Hematopoietic multipotent progenitor cell (in vitro differentiated cells): ENCODE measurements at places on chromosomes 3 and 15. TPM values are rescaled to one million over a fixed set of nuclear protein-coding genes. Genes with fewer than 3 reads are reported as not detected.

DNA sequence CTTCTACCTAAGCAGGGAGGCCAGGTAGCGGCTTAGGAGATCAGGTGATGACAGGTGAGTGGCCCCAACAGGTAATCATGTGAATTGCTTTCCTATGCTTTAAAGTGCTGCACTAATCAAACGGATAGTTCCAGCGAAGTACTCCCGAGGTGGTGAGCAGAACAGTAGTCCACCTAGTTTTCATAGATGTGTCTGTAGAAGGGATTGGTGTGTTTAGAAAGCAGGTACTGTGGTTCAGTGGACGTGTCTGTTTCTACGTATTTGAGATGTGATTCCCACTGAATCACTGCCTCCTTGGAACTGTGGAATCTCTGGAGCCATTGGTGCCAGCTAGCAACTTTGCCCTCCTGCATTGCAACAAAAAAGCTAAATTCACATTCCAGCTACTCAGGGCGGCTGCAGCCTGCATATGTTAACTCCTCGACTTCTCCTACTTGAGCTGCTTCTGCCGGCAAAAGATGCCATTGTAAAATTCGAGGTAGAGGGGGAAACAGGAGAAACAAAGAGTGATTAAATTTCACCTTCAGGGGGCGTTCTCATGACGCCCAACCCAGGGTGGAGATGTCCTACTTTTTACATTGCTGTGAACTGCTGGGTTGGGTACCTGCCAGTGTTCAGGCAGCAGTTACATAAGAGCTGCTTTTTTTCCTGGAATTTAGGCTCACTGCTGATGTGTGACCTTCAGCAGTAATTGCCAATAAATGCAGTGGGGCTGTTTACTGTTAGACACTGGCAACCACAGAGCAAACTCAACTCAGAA, 227.3 kb downstream of the ITPR1 start:
- DNase-seq, result peak; percentile 70

DNA sequence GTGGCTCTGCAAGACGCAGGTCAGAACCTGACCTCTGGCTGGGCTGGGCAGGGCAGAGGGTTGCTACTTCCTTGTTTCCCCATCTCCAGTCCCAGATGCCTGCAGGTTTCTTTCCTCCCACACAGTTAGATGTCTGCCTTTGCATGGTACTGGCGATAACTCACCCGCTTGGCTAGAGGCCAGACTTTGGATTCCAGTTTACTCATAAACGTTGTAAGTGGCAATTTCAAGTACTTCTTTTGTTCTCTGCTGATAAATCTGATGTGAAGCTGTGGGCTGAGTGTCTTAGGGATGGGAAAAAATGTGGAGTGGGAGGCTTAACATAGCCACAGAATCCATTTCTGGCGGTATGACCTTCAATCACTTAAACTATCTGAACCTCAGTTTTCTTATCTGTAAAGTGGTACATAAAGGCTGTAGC, 194.2 kb downstream of the EBLN2 start:
- no peak for DNase-seq

DNA sequence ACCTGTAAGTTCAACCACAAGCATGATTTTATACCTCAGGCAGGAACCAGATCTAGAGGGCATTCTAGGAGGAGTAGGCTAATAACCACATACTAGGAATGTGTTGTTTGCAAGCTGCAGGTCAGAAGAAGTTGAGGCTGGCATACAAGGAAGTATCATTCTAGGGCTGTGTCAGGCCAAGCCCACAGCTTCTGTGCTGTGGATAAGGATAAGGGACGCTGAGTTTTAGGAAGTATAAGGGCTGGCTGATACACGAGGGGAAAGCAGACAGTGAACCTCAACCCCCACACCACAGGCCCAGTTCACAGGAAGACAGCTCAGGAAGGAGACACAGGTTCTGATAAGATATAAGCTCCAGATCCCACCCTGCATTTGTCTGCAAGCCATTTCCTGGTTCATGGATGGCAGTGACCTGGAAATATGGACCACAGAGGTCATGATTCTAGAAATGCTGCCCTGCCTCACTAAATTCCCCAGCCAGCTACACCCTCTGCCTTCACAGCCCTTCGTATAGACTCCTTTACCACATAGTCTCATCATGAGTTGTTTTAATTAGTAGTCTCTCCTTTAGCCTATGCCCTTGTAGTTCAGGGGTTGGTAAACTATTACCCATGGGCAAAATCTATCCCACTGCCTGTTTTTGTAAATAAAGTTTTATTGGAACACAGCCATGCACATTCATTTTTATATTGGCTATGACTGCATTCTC, 260.7 kb downstream of the OPA1 start:
- peak; percentile 86 for DNase-seq

GRCh38 chr3:22684739-22685138, 518.4 kb upstream of the UBE2E2 start:
- no peak for DNase-seq

- no peak for DNase-seq
Measured at GRCh38 chr3:48697952-48698351, 12.2 kb upstream of the NCKIPSD start.

DNA sequence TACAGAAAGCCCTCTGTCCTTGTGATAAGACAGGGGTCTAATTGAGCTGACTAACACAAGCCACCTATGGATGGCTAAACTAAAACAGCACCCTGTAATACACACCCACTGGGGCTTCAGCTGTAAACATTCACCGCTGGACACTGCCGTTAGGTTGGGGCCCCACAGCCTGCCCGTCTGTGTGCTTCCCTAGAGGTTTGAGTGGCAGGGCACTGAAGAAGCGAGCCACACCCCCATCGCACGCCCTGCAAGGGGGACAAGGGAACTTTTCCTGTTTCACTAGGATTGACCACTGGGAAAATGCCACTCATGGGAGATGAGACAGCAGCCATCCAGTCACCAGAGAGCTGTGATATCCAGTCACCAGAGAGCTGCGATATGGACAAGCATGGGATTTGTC, 335.7 kb upstream of the CFAP20DC start:
- DNase-seq, result no peak

GRCh38 chr3:109165905-109166304, 29.4 kb downstream of the C3orf85 start:
- DNase-seq, result no peak

DNA sequence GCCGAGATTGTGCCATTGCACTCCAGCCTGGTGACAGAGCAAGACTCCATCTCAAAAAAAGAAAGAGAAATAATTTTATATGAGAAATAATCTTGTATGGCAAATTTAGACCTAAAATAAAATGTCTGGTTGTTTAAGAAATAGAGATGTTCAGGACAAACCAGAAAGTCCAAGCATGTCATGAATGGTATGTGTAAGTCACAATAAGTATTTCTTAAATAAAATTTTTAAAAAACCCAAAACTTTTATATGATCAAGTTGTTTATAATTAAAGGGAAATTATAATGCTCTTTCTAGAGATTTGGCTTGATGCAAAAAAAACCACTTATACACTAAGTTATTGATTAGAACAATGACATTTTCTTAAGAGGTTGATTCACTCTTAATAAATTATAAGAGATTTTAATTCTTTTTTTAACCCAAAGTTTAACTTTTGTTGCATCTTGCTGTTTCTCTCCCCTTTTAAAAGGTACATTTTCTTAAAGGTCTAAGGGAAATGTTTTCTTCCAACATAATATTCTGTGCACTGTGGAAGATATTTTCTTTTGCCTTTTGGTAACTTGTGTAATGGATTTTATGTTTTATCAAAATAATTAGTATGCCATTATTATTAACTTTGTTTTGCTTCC, 105.7 kb downstream of the RTP4 start:
- DNase-seq, result no peak

GRCh38 chr15:52234596-52235541, 43.7 kb upstream of the GNB5 start:
- no peak for DNase-seq

GRCh38 chr15:97126553-97127233, 796.2 kb downstream of the NR2F2 start:
- no peak for DNase-seq

- no peak for DNase-seq
Measured at GRCh38 chr3:13208706-13209633, 135.7 kb upstream of the IQSEC1 start.

GRCh38 chr15:63495343-63495742, 9.1 kb upstream of the USP3 start:
- DNase-seq, result no peak

TMIE gene
- under 0.01 TPM for total RNA-seq

SNTN gene
- not detected for total RNA-seq

PCSK6 gene
- 0.54 TPM for total RNA-seq

POLR2M gene
- total RNA-seq, result 99.9 TPM

TMEM212 gene
- total RNA-seq, result not detected

GP5 gene
- 0.27 TPM for total RNA-seq
